Liver (tissue), 10 donors: ENCODE measurements at places on chromosomes 5 and 9.

DNA sequence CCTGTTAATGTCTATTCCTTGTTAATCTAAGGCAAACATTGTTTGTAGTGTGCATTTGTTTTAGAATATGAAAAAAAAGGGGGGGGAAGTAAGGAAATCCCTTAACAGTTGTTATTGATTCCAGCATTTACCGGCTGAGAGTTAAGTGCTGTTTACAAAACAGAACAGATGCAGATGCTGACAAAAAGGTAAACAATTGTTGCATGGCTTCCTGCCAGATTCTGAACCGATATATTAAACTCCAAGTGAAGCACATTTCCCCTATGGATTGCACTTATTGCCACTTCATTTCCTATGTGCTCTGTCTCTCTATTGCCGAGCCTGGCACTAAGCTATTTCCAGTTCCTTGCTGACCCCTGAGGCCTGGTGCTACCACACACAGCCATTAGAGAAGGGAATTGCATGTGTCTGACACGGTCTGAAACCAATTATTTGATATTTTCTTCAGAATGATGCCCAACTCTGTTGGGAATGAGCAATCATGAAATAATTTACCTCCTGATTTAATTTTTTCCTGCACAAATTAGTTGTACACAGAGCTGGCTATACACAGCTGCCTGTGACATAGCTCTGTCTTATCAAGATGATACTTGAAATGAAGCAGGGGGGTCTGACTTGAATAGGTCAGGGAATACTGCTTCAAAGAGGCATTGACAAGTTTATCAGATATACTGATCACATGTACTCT lies 109.8 kb downstream of the KIAA0825 start:
- no peak for DNase-seq

GRCh38 chr5:1199649-1200494 lies 1.5 kb upstream of the SLC6A19 start:
- DNase-seq = peak; percentile 75

DNA sequence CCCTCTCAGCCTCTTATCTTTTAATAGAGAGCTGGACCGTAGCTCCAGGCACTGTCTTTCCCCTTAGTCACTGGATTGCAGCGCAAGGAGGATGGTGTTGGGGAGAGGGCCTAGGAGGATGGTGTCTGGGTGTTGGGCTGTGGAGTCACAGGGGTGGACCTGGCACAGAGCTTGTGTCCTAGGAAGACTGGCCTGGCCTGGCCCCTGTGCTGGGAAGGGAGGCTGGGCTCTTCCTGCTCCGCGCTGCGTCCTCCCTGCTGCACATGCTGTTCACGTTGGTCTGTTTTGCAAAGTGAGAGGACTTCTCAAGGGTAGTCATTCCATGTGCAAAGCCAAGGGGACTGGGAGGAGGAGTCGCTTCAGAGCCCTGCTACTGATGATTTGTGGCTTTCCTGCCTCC lies 123.9 kb downstream of the EHMT1 start:
- DNase-seq = no peak

DNA sequence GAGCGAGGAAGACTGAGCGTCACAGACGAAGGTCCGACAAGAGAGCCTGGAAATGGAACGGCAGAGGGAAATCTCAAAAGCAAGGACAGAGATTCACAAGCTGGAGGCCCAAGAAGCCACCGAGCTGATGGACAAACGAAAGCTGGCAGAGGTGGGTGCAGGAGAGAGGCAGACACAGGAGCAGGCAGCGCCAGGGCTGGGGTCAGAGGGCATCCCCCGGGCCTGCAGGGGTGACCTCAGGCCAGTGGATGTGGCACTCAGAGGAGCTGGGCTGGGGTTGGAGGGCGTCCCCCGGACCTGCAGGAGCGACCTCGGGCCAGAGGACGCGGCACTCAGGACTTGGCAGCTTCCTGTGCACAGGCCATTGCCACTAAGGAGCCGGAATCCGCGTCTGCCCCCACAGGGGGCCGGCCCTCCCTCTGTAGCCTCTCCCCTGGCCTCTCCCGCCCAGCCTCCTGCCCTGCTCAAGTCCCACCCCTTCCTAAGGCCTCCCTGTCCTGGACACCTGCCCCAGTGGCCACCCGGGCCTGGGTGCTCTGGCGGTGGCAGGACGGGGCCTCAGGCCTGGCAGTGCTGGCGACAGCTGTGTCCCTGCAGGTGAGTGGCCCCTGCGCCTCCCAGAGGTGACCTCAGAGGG lies 40.4 kb downstream of the EXD3 start:
- DNase-seq = no peak

DNA sequence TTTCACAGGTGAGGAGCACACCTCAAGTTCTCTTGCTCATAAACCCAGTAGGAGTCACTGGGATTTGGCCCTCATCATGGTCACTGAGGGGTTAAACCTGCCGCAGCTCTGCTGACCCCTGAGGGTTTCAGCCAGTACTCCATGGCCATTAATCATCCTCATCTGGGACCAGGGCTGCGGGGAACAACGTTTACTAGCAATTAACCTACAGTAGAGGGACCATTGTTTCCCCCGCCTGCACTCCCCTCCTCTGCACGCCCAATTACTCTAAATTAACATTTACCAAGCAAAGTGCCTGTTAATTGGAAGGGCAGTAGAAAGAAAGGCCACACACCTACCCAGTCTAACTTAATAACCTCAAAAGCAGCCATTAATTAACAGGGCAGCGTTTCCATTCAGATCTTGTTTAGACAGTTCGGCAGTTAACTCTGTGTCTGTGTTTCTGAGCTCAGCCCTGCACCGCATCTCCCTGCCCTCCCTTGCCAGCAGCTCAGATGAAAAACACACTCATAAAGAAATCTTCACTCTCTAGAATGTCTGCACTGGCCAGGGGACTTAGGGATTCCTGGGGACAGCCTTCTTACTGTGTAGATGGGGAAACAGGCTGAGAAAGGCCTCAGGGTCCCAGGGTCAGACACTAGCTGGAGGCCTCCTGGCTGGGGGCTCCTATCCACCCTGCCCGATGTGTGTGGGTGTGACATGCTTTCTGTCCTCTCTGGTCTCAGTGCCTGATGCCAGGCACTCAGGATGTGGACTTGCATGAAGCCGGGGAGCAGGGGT lies 51.6 kb downstream of the ALG2 start:
- no peak for DNase-seq

DNA sequence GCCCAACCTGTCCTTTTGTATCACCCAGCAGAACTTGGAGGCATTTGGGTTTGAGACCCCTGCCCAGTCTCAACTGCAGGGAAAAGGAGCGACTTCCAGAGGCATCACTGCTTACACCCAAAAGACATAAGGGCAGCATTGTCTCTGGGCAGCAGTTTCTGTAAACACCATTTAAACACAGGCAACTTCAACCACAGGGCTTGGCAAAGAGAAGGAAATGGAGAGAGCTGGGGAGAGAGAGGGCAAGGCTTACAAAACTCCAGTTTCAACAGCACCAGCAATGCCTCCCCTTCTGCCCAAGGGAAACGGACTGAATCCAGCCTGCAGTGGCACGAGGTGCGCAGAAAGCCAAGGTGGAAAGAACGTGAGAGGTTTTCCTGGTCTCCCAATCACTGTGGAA lies 147.6 kb downstream of the ROR2 start:
- DNase-seq = peak; percentile 27

GRCh38 chr9:107569174-107569573 lies 79.6 kb upstream of the KLF4 start:
- no peak for DNase-seq

DNA sequence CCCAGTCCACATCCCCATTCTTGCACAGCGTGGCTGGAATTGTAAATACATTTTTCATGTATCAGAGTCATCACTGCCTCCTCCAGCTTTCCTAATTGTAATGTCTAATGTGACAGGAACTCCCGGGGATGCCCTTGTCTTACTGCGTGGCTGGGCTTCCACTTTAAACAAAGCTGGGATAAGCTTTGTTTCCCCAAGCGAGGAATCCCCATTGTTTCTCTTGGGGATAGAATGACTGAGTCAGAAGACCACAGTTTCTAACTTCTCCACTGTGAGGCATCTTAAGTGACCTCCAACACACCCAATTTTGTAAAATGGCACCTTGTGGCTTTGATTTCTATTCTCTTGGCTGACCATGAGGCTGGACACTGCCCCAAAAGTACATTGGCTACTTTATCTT lies 22.4 kb downstream of the ARPC5L start:
- DNase-seq = no peak

DNA sequence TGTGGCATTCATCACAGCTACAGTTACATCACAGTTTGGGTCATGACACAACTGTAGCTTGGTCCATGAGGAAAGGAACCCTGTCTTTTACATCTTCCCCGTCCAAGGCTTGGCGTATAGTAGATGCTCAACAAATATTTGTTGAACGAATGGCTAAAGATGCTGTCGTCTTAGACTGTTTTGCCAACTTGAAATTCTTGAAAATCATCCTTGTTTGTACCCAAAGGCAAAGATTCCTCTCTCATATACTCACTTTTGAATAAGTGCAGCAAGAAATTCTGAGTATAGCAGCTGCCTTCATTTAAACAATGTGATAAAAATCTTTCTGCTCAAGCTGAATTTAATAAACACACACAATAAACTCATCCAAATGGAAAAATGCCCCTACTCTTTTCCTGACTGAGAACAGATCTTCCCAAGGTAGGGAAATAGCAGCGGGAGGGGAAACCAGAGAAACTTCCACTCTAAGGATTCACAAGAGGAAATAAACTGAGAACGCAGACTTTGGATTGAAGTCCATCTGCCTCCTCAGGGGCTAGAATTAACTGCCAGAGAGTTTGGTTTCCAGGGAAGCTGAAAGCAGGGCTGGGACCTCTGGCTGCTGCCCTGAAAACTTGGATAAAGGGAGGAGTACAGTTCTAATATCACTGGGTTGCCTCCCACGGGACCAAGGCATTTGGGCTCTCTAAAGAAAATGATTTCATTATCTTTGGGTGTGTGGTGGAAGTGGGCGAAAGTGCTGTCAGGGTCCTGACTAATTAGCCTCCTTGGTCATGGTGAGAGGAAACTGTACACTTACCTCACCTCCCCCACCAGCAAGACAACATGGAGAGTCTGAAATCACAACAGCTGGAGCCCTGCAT lies 99.1 kb downstream of the DPYSL3 start:
- DNase-seq = no peak

DNA sequence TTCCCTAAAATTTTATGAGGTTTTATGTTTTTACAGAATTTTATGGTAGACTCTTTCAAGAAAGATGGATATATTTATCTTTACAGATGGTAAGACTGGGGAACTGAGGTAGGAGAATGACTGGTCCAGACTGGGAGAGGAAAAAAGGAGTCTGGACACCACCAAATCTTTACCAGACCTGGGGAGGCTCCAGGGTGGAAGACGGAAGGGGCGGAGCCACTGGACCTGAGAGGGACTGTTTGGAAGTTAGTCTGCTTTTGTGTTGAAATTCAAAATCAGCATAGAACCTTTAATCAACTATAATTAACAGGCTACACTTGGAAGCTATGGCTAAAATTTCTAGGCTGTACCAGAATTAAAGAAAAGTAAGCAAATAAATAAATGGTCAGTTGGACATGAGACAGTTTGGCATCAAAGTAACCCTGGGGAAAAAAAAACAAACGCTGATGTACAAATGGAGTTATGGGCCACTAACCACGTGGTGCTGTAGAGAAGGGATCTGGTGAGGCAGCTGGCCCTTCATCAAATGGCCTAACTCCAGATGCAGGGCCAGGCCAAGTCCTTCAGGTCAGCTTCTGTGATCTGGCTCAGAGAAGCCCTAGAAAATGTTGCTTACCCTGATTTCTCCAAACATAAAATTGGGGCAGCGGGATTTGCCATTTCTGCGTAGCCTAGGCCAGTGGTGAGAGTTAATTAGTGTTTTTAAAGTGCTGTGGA lies 155.1 kb downstream of the ARSB start:
- DNase-seq = no peak

GRCh38 chr9:38101423-38101822 lies 32.4 kb upstream of the SHB start:
- no peak for DNase-seq

GRCh38 chr9:113989017-113989713 lies 88.9 kb downstream of the AMBP start:
- no peak for DNase-seq

GRCh38 chr5:156181656-156182055 lies 145.3 kb upstream of the SGCD start:
- DNase-seq = no peak

GRCh38 chr5:92795633-92796032 lies 785.4 kb downstream of the NR2F1-AS1 start:
- no peak for DNase-seq

- no peak for DNase-seq
These were observed 592.8 kb downstream of the CSNK1G3 start for GRCh38 chr5:124104821-124105220.

DNA sequence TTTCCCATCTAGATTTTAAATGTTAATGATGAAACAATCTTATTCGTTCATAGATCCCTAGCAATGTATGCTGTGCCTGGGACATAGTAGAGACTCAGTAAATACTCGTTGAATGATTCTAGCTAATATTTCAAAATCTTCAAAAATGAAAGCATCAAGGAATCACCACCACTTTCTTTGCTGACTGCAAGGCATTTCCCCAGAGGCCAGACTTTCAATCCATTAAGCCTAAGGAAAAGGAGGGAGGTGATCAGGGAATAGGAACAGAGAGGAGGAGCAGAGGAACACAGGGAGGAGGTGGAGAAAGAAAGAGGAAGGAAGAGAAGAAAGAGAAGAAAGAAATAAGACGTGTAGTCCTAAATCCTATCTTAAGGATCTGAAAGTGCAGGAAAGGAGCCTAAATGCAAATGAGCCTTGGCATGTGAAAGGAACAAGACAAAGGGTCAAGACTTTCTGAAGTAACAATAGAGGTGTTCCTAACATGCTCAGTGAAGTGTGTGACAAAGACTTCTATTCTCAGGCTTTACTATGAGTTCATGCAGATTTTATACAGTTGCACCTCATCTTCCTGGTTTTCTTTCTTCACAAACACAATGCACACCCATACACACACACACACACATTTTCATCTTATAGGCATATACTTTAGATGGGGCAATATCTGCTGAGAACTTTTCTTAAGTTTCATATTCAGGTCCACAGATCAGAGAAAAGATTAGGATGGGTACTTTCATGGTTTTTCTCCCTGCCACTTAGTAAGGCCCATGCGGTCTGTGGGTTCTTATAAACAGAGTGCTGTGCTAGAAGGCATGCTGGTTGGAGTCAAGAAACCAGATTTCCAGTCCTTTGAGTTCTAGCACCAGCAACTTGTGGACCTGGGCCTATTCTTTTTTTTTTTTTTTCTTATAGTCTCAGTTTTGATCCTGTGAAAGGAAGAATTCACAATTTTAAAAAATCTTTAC lies 512.2 kb upstream of the TNC start:
- DNase-seq = no peak

GRCh38 chr5:109299557-109299956 lies 110.2 kb downstream of the PJA2 start:
- DNase-seq = no peak

DNA sequence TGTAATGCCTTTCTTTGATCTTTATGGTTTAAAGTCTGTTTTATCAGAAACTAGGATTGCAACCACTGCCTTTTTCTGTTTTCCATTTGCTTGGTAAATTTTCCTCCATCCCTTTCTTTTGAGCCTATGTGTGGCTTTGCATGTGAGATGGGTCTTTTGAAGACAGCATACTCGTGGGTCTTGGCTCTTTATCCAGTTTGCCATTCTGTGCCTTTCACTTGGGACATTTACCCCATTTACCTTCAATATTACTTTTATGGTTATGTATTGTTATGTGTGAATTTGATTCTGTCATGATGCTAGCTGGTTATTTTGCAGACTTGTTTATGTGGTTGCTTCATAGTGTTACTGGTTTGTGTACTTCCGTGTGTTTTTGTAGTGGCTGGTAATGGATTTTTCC lies 59.2 kb downstream of the YTHDC2 start:
- DNase-seq = no peak
